ENCODE measurements at places on chromosomes 1 and 21.

GRCh38 chr1:53763461-53763860 lies 24.5 kb upstream of the GLIS1 start:
- DNase-seq: no peak

DNA sequence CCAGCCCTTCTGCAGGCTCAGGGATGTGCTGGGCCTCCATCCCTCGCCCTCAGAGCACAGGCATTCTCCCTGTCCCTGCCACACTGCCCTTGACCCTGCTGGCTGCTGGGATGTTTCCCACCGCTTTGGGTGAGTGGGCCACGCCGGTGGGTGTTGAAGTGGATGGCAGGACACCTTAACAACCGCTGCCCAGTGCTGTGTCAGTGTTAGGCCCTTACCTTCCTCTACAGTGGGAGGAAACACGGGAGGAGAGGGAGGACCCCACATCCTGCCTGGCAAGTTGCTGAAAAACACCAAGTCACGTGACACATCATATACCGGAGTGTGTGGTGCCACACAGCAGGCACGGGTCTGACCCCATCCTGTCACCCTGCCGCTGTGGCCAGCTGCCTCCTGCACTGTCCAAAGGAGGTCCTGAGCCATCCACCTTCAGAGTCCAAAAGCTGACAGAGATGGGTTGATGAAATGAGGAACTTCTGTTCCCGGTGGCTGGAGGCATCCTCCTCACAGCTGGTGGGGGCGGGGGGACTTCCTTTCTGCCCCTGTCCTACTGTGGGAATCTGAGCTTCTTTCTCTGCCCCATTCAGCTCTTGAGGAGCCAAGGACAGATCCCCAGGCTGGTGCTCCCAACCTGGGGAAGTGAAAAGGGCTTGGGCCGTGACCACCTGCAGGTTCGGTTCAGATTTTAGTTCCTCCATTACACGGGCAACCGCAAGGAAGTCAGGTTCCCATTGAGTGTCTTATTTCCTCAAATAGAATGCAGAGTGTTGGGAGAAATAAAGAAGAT lies 3.2 kb upstream of the THEMIS2 start:
- peak; percentile 83 for DNase-seq

GRCh38 chr1:116807394-116808199 lies 53.4 kb downstream of the CD2 start:
- peak; percentile 59 for DNase-seq

GRCh38 chr1:183514235-183514634 lies 41.9 kb downstream of the SMG7 start:
- no peak for DNase-seq

- no peak for DNase-seq
Observed at GRCh38 chr21:43034826-43035225, 40.8 kb downstream of the CBS start.

GRCh38 chr1:199020904-199021303 lies 382.1 kb downstream of the PTPRC start:
- DNase-seq: no peak

GRCh38 chr1:203126866-203127665 lies 460 bp upstream of the ADORA1 start:
- DNase-seq: no peak

GRCh38 chr1:20486457-20487235 lies 636 bp upstream of the CAMK2N1 start:
- no peak for DNase-seq

GRCh38 chr1:208189183-208189582 lies 55.0 kb downstream of the PLXNA2 start:
- peak; percentile 32 for DNase-seq

GRCh38 chr1:8851060-8851459 lies 27.4 kb downstream of the ENO1 start:
- no peak for DNase-seq

DNA sequence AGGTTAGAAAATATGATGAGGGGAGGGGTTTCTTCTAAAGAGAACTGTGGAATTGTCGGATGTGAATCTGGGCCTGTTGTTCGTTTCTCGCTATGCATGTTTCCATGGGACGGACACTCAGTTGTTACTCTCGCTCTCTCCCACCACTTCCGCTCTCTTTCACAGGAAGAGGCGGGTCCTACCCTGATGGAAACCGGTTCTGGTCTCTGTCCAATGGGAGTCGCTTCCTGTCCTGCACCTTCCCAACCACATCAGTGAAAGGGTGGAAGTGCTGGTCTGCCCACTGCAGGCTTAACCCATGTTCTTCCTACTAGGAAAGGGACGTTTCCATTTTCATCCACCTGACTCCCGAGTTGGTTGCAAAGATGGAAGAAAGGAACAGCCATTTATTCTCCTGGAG lies 119.4 kb downstream of the KCNJ15 start:
- DNase-seq: no peak

DNA sequence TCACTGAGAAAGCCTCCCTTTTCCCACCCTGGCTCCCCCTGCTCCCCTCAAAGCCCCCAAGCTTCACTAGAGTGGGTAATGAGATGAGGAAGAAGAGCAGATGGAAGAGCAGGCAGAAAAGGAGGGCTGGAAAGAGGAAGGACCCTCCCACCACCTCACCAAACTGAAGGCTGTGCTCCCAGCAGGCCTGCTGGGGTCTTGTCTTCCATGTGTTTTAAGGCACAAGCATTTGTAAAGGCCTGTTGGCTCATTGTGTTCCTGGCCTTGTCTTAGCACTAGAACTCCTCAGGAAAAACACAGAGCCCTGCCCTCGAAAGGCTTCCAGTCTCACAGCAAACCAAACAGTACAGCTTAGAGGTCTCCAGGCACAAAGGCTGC lies 51.5 kb downstream of the TOMM20 start:
- DNase-seq: no peak

DNA sequence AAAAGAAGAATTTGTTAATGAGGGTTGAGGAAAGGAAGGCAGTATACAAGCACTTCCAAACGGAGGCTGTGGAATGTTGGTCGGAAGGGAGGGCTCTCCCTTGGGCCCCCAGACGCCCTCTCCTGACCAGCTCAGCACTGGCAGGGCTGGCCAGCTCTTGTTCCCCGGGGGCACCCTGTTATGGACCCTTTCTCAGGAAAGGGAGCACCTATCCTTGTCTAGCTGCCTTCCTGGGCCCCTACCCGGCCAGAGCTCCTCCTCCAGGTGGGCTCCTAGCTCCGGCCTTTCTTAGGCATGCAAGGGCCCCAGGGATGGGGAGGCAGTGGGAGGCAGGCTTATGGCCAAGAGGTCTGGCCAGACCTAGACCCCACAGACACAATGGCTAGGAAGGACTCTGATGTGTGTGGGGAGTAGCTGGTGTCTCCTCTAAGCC lies 926 bp downstream of the BLACAT1 start:
- DNase-seq: no peak

- DNase-seq: no peak
Observed at GRCh38 chr1:246147524-246148461, 359.3 kb downstream of the SMYD3 start.

DNA sequence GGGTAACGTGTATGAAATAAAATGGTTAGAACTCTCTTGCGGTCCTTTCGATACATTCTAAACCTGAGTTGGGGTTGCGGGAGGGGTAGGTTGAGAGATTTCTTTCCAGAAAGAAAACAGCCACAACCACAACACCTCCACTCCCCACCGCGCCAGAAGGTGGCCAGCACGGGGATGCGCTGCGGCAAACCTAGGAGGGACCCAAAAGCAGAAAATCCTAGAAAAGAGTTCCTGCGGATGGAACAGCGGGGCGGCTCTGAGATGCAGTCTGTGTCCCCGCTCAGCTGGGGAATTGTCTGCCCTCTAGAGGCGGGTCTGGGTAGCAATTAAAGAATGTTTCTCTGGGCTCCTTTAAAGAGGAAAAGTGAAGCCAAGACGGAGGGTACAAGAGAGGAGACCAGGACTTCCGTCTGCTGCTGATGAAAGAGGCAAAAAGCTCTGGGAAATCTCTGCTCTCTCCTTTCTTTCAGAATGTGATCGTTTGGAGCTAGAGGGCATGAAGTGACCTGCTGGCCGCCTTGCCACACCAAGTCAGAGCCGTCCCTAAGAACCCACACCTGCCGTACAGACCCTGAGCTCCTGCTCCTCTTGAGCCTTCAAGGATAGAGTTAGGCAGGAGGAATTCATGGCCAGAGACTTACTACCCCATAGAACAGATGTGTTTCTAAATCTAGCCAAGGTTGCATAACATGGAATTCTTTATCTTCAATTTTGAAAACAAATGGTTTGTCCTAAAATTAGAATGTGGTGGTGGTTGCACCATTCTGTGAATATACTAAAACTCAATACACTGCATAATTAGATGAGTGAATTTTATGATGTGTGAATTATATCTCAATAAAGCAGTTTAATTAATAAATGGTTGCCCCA lies 46.5 kb upstream of the COA6 start:
- DNase-seq: peak; percentile 83

DNA sequence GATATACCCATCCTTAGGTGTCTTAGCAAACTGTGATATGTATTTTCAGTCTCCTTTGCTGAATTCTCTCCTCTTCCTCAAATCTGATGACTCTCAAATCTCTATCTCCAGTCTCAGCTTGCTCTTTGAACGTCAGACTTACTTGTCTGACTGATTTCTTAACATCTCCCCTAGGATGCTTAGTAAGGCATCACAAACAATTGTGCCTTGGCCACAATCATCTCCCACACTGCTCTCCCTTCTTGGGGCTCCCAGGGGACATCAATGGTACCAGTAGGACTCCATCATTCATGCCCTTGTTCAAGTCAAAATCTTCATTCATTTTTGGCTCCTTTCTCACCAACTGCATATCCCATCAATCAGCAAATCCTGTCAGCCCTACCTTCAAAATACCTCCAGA lies 42.0 kb downstream of the GNG12 start:
- no peak for DNase-seq

- no peak for DNase-seq
Observed at GRCh38 chr1:222373216-222373615, 174.7 kb downstream of the HHIPL2 start.

DNA sequence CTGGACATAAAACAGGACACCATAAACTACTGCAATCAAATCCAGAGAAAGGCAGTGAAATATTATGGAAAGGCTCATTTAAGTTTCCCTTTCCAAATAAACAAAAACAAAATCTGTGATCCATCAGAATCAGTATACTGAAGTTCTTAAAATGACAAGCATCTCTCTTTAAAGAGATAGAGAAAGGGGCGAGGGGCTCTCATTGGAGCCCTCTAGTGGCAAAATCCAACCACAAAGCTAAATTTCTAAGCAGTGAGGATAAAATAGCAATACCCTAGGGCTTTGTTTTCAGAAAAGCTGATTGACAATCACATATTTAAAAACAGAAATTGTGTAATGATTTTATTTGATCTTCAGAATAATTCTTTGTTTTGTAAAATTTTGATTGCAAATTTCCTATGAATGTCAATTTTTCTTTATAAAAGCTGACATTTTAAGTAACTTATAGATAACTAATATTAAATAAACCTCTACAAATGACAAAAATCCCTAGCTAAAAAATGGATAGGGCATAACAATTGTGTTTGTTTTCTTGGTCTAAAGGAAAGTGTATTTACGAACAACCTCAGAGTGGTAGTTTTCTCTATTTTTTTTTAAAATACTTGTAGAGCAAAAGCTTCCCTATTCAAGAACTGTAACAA lies 138.2 kb downstream of the COL24A1 start:
- peak; percentile 28 for DNase-seq

GRCh38 chr1:117051224-117052064 lies 8.7 kb upstream of the TTF2 start:
- peak; percentile 59 for DNase-seq

- no peak for DNase-seq
Observed at GRCh38 chr1:9422321-9422720, 116.9 kb upstream of the SLC25A33 start.

GRCh38 chr1:56535362-56535761 lies 44.0 kb downstream of the PLPP3 start:
- DNase-seq: no peak

- DNase-seq: no peak
Observed at GRCh38 chr1:32715901-32716311, 13.3 kb upstream of the SYNC start.

DNA sequence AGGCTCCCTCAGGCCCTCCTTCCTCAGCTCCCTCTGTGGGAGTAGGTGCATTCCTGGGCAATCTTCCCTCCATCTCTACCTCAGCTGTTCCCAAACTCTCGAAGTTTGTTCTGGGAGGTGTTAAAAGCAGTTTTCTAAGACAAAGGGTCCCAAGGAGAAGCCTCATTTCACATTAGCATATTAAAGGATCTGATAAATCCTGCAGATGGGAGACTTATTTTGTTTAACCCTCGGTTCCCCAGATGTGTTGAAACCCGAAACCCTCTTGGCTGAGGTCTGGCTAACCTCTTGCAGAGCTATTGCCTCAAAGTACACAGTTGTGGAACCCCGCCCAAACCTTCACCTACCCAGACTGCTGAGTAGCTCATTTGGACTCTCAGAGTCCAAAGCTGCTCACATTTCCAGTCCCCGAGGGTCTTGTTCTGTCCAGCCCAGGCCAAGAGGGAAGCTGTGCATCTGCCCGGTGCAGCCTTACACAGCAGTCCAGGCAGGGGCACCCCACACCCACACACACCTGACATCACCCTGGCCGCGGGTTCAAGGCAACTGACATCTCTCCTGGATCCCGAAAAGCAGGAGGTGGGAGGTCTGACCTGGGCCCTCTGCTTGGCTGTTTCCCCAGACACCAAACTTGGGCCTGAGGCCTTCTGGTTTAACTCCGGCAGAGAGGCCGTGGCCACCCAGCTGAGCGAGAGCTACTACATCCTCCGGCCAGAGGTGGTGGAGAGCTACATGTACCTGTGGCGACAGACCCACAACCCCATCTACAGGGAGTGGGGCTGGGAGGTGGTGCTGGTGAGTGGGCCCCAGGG lies 19.5 kb upstream of the SELENON start:
- no peak for DNase-seq

DNA sequence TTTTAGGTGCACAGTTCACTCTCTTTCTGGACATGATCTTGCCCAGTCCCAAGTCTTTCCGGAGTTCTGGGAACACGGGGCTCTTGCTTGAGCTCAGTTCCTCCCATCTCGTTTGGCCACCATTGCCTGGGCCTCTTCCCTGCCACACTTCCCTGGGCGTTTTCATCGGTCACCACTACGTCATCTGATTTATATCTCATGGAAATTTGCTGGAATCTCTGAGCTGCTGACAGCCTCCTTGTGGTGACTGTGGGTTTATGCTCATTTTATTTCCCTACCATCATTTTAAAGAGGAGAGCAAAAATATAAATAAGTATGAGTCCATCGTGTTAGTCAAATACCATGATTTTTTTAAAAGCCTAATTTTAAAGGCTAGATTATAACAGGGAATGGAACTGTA lies 449.1 kb upstream of the KAZN start:
- DNase-seq: no peak

DNA sequence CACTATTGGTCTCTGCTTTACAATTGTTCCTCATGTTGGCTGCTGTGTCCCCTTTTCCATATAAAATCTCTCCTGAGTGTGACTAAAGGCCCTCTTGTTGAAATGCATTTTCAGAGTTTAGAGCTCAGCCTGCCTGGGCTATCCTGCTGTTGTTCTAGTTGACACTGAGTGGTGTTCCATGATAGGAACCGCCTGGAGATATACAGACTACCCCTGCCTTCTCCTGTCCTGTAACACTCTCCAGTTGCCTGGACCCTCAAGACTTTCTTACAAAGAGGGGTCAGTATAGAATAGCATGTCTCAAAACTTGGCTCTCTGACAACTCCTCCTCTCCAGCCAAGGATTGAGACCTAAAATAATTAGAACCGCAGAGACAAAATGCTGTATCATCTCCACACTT lies 152.0 kb upstream of the POU3F1 start:
- no peak for DNase-seq

GRCh38 chr1:8698012-8698630 lies 119.3 kb downstream of the RERE start:
- no peak for DNase-seq
